ENCODE measurements at places on chromosomes 2 and 18.
A peak's percentile ranks its signal among the peaks of the same experiment; 100 is the strongest.

DNA sequence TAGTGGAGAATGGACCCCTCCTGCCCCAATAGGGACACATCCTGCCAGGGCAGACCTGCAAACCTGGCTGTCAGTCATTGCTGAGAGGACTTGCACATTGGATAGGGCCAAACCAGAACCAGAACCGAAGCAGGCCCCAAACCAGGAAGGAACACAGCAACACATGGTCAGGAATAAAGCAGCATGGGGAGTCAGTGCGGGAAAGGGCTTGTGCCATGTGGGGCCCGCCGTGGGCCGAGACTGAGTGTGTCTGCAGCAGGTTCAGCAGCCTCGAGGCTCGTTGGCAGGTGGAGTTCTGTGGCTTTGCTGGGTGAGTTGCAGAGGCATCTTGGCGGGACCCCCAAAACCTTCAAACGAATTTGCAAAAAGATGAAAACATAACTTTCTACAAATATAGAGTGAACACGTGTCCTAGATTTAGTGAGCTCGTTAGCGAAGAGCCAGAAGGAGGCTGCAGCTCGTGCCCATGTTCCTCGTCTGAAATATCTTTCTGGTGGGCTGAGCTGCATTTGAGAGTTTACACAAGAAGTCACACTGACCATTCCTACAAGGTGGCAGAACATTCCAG, 44.9 kb upstream of the LDLRAD4 start:
- DNase-seq: no peak

- no peak for DNase-seq
Observed at GRCh38 chr18:31146809-31147208, 15.8 kb downstream of the DSC1 start.

DNA sequence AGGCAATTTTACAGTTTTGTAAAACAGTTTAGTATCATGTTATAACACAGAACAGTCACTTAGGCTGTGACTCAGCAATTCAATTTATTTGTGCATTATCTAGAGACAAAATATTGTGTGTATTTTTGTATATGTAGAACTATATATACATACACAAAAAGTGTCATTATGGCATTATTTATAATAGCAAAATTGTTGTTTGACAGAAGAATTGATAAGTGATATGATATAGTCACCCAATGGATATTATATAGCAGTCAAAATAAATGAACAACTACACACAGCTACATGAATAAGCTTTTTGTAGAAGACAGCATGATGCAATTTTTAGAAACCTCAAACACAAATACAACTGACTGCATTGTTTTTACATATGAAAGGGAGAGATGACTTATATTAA, 334.0 kb downstream of the TRIB2 start:
- no peak for DNase-seq

DNA sequence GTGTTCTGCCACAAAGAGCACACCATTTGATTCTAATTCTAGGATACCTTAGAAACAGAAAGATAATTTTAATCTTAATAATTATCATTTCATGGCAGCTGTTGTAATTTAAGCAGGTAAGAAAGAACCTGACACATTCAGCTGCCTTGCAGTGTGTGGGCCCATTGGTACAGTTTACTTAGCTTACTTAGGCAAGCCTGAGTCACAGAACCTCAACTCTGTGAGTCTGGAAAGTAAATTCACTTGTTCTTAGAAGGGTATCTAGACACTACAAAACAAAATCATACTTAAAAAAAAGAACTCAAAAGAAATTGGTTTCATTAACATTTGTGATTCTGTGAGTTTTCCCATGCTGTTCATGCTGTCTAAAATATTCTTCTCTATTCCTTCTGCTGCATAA, 956.3 kb upstream of the SLC39A10 start:
- no peak for DNase-seq

- no peak for DNase-seq
Observed at GRCh38 chr18:22398464-22398863, 19.3 kb downstream of the CTAGE1 start.

GRCh38 chr2:197205585-197206215, 104.9 kb downstream of the ANKRD44 start:
- DNase-seq: peak; percentile 51

GRCh38 chr2:143824791-143825190, 695.1 kb downstream of the ZEB2 start:
- no peak for DNase-seq

All from common myeloid progenitor, CD34-positive (primary cell).